ENCODE measurements at places on chromosomes 4 and X. TPM values are rescaled to one million over a fixed set of nuclear protein-coding genes. Genes with fewer than 3 reads are reported as not detected.

Gene AREG
- 0.28 TPM for total RNA-seq

Gene ELF4
- total RNA-seq: 14.1 TPM

DNA sequence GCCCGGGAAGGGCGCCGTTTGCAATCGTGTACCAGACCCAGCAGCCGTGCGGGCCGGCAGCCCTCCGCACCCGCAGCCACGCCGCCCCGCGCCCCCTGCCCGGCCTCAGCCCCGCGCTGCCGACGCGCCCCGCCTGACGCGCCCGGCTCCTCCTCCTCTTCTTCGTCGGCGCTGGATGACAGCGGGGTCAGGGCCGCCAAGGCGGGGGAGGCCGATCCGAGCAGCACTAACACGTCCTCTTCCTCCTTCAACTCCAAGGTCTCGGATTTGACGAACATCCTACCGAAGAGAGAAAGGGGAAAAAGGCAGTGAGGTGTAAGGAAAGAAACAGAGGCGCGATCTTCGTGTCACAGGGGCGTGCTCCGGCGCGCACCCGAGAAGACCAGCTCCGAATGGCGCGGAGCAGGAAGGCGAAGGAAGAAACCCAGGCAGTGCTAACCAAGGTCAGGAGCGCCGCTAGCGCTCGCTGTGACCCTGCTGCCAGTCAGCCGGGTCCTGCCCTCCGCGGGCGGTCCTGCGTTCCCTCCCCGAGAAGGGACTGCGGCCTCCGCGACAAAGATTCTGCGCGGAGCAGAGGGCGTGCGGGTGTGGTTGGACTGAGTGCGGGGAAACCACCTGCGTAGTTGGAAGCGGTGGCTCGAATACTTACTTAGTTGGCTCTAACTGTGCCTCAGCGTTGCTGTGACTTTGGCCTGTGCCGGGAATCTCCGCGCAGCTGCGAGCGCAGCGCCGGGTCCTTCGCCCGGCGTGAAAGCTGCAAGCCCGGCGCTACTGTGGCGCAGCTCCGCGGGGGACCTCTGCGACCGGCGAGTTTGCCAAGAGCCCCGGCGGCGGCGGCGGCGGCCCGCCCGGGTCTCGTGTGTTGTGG, 548 bp downstream of the NEUROG2 start:
- DNase-seq: no peak

Gene GPR143
- total RNA-seq: 0.26 TPM

- DNase-seq: peak; percentile 13
These were observed at the start of gene EREG for GRCh38 chr4:74364652-74365491. Gene EREG, plus strand, starts transcription at chr4:74365145. Its CDS starts 164 bp downstream, at chr4:74365309.

- DNase-seq: no peak
These were observed 43.1 kb upstream of the MTM1 start for GRCh38 chrX:150525061-150525919.

GRCh38 chr4:175459571-175459970, 352.5 kb downstream of the GPM6A start:
- no peak for DNase-seq

DNA sequence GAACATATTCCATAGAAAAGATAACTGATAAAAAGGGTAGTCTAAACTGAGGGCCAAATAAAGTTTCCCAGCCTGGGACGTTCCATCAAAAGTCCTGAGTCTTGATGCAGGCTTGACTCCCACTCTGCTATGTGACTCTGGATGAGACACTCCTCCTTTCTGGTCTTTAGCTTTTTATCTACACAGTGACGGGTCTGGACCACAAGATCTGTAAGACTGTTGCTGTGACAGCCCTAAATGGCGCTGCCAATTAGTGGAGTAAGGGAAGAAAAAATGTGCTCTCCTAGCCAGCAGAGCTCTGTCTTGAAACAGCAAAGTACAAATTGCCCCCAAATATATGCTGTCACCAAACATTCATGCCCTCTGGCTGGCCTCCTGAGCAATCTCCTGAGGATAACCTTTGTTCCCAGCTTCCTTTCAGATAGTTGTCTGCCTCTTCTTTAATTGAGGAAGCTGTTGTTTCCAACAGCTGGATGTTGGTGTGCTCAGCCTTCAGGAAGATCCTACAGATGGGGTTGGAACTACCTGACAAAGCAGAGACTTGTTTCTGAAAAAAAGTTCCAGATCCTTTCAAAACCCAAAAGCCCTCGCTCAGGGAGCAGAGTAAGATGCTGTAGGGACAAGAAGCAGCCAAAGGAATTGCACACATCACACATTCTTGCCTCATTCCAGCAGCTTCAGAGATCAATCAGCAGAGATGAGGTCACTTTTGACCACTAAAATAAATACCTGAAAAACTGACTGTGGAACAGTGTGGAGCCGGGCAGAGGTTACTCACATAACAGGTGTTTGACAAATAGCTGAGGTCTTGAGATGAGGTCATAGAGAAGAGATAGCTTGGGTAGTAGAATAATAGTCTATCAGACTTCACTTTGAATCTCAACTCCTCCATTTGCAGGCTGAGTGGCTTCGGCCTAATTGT, 383.4 kb upstream of the FGF13 start:
- DNase-seq: no peak

- no peak for DNase-seq
These were observed 10.6 kb upstream of the XKRX start for GRCh38 chrX:100939333-100939732.

DNA sequence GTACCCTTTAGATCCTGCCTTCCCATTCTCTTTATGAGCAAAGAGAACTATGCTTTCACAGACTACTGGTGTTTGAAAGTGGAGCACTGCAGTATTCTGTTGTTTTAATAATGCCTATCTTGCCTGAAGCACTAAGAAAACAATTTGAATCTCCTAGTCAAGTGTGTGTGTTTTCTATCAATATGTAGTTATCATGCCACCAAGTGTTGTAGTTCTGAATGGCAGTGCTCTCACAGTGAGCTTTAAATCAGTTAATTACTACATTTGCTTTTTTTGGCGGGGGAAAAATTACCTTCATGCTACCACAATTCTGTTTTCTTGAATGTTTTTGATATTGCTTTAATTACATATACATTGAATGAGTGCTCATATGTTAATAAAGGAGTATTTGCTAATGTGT, 143.6 kb upstream of the FAM47A start:
- no peak for DNase-seq

- DNase-seq: no peak
These were observed 58.4 kb upstream of the COX18 start for GRCh38 chr4:73127839-73128453.

Gene ITIH6
- not detected for total RNA-seq

- no peak for DNase-seq
These were observed 91.8 kb downstream of the REPS2 start for GRCh38 chrX:17038277-17038676.

Gene FRAS1
- total RNA-seq: 4.2 TPM

Data from uterus (tissue), 4 donors.